ENCODE measurements at places on chromosomes 16 and 17.

DNA sequence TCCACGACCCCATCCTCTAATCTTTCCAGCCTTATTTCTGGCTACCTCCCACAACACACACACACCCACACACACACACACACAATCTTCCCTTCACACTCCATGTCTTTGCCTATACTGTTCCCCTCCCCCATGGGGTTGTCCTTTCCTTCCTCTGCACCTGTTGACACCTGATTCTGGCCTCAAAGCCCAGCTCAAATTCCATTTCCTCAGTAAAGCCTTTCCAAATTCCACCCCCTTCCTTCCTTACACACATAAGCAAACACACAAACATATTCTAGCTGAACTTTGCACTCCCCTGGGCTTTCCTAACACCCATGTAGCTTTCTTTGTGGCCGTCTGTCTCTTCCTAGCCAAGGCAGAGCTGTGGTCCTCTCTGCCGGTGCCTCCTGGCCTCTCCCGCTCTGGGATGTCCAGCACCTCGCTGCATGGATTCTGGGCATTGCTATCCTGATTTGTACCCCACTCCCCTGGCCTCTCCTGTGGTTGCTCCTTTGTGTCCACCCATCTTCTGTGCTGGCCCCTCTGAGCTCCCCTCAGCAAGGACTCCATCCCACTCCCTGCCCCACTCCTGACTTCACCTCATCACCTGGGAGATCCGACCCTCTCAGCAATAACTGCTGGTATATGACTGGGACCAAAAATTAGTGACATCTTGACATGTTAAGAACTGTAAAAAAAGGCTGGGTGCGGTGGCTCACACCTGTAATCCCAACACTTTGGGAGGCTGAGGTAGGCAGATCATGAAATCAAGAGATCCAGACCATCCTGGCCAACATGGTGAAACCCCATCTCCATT, 8.4 kb upstream of the SRCIN1 start:
- no peak for DNase-seq

GRCh38 chr16:85946541-85947124, 47.7 kb downstream of the IRF8 start:
- no peak for DNase-seq

DNA sequence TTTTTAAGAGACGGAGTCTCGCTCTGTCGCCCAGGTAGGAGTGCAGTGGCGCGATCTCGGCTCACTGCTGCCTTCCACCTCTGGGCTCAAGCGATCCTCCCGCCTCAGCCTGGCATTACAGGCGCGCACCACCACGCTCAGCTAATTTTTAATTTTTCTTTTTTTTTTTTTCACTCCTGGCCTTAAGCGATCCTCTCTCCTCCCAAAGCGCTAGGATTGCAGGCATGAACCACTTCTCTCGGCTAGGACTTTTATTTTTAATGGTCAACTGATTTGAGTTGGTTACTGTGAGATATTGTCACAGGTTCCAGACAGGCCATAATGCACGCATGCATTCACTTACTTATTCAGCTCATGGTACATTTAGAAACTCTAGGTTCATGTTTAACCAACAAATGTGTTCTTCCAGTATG, 888 bp downstream of the PIGW start:
- no peak for DNase-seq

DNA sequence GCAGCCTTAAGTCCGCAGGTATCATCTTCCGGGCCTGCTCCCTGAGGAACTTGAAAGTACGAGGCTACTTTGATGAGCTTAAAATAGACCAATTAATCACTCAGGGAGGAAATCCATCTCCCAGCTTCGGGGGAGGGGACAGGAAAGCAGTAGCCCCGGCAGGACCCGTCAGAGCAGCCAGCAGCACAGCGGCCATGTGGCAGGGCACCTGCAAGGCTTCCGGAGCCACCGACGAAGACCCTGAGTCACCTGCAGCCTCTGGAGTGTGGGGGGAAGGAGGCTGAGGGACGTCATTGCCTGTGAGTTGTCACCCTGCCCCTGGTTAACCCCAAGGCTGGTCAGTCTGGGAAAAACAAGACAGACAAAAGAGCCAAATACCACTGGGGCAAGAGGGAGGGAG, 4.4 kb upstream of the CYB561 start:
- DNase-seq, result no peak

GRCh38 chr17:28982131-28982793, 23.6 kb downstream of the SEZ6 start:
- DNase-seq, result no peak

DNA sequence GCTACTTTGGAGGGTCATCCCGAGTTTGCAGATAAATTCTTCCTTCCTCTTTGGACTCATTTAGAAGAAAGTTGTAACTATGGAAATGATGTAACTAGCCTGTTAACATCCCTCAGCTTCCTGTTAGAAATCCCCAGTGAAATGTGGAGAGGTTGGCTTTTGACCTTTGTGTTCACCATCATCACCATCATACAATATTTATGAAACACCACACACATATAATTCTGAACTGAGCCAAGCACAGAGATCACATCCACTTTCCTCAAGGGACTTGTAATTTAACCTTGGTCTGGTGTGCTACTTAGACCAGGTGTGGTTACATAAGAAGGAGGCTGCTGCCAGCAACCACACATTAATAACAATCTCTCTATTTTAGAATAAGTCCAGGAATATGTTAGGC, 2.5 kb downstream of the CAPNS2 start:
- no peak for DNase-seq

DNA sequence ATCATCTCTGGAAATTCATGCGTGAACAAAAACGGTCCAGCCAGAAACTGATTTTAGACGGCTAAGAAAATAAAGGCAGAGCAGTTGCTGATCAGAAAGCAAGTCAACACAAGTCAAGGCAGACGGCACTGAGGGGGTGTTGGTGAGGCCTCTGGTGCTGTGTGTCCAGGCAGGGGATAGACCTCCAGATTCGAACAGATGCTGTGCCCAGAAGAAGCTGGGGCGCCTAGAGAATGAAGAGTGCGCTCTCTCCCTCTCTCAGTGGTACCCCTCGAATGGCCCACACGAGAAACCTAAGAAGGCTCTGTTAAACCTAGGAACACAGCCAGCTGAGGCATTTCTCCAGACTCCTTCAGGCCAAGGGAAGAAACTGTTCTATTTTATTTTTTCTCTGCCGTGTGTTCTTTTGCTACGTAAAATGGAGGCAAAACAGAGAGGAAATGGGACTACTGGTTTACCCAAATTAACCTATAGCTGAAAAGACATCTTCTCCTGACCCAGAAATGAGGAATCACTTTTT, 178.3 kb downstream of the PMP22 start:
- no peak for DNase-seq

GRCh38 chr16:56894331-56894917, 29.4 kb downstream of the SLC12A3 start:
- no peak for DNase-seq

GRCh38 chr17:76752006-76752405, 14.1 kb downstream of the MFSD11 start:
- no peak for DNase-seq

- DNase-seq, result no peak
Measured at GRCh38 chr17:81338274-81339190, 43.4 kb upstream of the SLC38A10 start.

DNA sequence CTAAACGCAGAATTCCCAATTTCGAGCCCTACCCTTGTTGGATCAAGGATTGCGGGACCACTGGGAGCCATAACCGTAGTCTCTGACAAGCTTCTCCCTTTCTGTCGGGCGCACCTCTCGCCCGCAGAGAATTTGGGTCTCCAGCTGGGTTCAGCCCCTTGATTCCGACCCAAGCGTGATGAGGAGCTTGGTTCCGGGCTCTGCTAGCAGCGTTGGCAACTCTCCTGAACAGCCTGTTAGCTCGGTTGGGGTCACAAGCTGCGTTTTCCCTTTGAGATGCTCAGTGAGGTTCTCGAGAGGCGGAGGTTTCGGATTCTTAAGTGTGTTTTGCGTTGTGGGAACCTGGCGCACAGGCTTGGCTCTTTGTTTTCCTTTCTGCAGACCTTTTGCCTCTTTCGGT, 655 bp downstream of the ATXN1L start:
- no peak for DNase-seq

DNA sequence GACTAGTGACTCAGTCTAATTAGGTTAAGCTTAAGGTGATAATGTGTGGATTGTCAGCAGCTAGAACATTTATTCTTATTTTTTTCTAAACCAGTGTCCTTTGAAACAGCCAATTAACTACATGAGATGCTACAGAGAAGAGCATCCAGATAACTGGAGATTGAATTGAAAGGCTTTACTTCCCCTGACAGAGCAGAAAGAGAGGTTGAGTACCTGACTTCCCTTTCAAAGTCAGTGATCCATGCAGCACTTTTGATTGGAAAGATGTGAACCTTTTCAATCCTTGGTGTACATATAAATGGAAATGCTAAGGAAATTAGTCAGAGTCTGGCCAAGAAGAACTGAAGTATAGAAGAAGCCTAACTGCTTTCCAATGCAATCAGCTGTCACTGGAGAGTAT, 653.8 kb downstream of the CDH8 start:
- no peak for DNase-seq

- no peak for DNase-seq
Measured at GRCh38 chr16:79013930-79014660, 586.4 kb downstream of the MAF start.

- no peak for DNase-seq
Measured at GRCh38 chr16:57609541-57610401, 18.7 kb upstream of the ADGRG1 start.

DNA sequence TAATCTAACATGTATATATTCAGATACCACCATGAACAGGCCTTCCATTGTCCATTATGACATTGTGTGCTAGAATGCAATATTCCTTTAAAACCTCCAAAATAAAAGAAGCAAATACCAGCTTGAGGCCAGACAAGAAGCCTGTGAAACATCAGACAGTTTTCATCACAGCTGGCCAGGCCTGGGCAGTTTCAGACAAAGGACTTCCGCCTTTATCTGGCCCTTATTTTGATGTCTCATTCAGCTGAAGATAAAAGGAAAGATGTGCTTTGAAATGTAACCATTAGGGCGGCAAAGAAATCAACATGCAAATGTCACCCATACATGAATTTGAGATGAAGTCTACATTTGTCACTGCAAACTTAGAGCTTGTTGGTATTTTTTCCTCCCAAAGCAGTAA, 737.5 kb downstream of the KCNJ2 start:
- no peak for DNase-seq

GRCh38 chr17:67018471-67019434, 25.6 kb upstream of the CACNG1 start:
- no peak for DNase-seq

DNA sequence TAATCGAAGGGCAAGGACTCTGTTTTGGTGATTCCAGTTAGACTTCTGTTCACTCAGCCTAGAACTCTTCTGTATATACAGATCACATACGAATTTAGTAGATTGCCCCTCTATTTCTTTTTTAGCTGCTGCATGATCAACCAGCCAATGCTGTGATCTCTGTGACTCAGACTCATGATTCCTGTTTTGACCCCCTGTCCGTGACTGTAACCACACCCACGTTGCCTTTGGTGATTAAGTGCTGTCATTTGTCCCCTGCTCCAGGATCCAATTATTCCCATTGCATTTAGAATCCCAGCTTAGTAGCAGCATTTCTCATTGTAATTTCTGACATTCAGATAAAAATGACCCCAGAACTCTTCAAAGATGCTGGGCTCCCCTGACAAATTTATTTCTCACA, 545.7 kb downstream of the NPIPA7 start:
- no peak for DNase-seq

DNA sequence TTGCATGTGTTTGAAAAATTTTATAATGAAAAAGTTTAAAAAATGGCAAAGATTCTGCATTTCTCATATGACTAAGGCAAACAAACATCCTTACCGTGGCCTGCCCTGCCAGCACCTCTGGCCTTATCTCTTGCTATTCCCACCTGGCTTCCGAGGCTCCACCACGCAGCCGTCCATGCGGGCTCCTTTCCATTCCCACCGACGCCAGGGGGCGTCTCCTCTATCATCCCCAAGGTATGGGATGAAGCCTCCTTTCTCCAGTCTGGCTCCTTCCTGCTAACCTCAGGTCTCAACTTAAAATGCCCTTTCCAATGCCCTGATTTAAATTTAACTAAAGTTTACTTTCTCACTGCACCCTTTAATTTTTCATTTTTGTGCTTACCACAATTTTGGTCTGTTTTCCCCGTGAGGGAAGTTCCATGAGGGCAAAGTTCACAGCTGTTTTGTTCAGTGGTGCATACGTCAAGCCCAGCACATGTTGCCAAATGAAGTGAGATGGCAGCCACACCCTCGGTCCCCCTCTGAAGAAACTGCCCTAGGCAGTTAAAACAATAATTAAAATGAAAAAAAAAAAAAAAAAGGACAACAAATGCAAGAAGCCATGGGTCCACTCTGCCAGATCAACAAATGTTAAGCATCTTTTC, 13.3 kb upstream of the SDK2 start:
- no peak for DNase-seq

- DNase-seq, result no peak
Measured at GRCh38 chr17:48718761-48719641, 3.3 kb downstream of the PRAC1 start.

DNA sequence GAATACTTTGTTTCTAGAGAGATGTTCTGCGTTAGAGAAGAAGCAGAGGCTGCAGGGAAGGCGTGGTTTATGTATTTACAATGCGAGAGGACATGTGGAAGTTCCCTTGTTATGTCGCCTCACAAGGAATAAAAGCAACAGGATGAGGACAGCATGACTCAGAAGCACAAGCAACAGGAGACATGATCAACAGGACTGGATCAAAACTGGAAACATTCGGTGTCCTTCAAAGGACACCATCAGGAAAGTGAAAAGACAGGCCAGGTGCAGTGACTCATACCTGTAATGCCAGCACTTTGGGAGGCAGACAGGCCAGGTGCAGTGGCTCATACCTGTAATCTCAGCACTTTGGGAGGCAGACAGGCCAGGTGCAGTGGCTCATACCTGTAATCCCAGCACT, 52.6 kb downstream of the CCDC57 start:
- no peak for DNase-seq

GRCh38 chr17:44543213-44543904, 13.9 kb upstream of the FZD2 start:
- DNase-seq, result no peak

GRCh38 chr16:88994695-88995094, 17.7 kb upstream of the CBFA2T3 start:
- no peak for DNase-seq
